Thymus (tissue), 14 donors: ENCODE measurements at places on chromosomes 1 and 21. TPM values are rescaled to one million over a fixed set of nuclear protein-coding genes. Genes with fewer than 3 reads are reported as not detected.

Gene CELA3B
- 0.32 TPM for polyA plus RNA-seq

Gene FCRL6
- polyA plus RNA-seq = 0.57 TPM

Gene VPS72
- polyA plus RNA-seq = 40.2 TPM

Gene BRDT
- 0.18 TPM for polyA plus RNA-seq

Gene HLX
- polyA plus RNA-seq = 6.5 TPM

Gene ATP6V1G3
- 0.18 TPM for polyA plus RNA-seq

Gene SYT6
- polyA plus RNA-seq = 0.11 TPM

Gene EFNA1
- 52.6 TPM for polyA plus RNA-seq

Gene F13B
- 0.05 TPM for polyA plus RNA-seq

Gene DIO1
- polyA plus RNA-seq = 0.18 TPM

Gene MRPL39
- polyA plus RNA-seq = 30.9 TPM

Gene MROH9
- polyA plus RNA-seq = 0.05 TPM

Gene ZNF436
- polyA plus RNA-seq = 6.6 TPM

Gene FCRL5
- polyA plus RNA-seq = 8.1 TPM

Gene AMY2A
- polyA plus RNA-seq = 0.34 TPM

Gene DNAJC6
- polyA plus RNA-seq = 0.82 TPM

Gene TNFRSF14
- 233 TPM for polyA plus RNA-seq

Gene OR6N1
- not detected for polyA plus RNA-seq

Gene SPATA17
- 0.46 TPM for polyA plus RNA-seq

Gene C21orf58
- polyA plus RNA-seq = 3.4 TPM

Gene UCK2
- 13.2 TPM for polyA plus RNA-seq

Gene CD1B
- 44.2 TPM for polyA plus RNA-seq

Gene BTBD19
- polyA plus RNA-seq = 3.8 TPM

Gene TMEM183A
- polyA plus RNA-seq = 50.6 TPM

Gene UBL4B
- 0.11 TPM for polyA plus RNA-seq

Gene PRAMEF27
- polyA plus RNA-seq = 0.07 TPM

Gene SPATA21
- polyA plus RNA-seq = 0.25 TPM

Gene UTP11
- 30.3 TPM for polyA plus RNA-seq

Gene NRDC
- 151 TPM for polyA plus RNA-seq

Gene PPIAL4G
- polyA plus RNA-seq = 0.11 TPM

Gene HUNK
- 0.21 TPM for polyA plus RNA-seq

Gene RAD54L
- polyA plus RNA-seq = 2.6 TPM

Gene KCND3
- polyA plus RNA-seq = 0.73 TPM

Gene MTMR11
- polyA plus RNA-seq = 2.7 TPM

Gene DNALI1
- 2.1 TPM for polyA plus RNA-seq

Gene NUDT17
- 6.0 TPM for polyA plus RNA-seq

Gene IVL
- 16.6 TPM for polyA plus RNA-seq

Gene RAB4A
- polyA plus RNA-seq = 32.0 TPM

Gene LIN28A
- 0.05 TPM for polyA plus RNA-seq

Gene COA6
- 64.3 TPM for polyA plus RNA-seq

Gene LDLRAD1
- polyA plus RNA-seq = 0.18 TPM

Gene FCGR3A
- 41.1 TPM for polyA plus RNA-seq
